Stimulated activated naive CD4-positive, alpha-beta T cell treated with Interleukin-2 at 50 U/mL for 16 hours (primary cell): ENCODE measurements at places on chromosomes 7 and 10.

DNA sequence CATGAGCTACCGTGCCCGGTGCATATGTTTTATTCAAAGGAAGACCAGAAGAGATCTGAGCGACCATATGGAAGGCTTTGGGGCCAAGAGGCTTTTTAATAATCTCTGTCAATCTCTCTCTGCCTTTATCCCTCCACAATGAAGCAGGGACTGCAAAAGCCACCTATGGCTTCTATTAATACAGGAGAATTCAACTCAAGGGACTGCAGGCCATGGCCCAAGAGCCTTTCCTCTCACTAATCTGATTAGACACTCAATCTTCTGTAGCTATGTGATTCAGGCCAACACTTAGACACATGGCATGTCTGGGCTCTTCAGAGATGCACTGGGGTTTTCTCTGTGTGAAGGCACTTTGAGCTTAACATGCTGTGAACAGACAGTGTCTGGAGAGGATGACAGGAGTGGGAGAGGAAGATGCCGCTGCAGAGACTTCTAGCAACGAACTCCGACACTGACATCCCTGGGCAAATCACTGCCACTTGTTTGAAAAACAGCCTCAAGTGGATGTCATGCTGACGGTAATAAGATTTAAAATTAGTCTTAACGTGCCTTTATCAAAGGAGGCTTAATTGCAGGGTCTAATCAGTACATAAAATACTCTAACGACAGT, 114.4 kb upstream of the AOAH start:
- no peak for DNase-seq

- no peak for DNase-seq
Observed at GRCh38 chr7:137462847-137463246, 119.3 kb upstream of the PTN start.

DNA sequence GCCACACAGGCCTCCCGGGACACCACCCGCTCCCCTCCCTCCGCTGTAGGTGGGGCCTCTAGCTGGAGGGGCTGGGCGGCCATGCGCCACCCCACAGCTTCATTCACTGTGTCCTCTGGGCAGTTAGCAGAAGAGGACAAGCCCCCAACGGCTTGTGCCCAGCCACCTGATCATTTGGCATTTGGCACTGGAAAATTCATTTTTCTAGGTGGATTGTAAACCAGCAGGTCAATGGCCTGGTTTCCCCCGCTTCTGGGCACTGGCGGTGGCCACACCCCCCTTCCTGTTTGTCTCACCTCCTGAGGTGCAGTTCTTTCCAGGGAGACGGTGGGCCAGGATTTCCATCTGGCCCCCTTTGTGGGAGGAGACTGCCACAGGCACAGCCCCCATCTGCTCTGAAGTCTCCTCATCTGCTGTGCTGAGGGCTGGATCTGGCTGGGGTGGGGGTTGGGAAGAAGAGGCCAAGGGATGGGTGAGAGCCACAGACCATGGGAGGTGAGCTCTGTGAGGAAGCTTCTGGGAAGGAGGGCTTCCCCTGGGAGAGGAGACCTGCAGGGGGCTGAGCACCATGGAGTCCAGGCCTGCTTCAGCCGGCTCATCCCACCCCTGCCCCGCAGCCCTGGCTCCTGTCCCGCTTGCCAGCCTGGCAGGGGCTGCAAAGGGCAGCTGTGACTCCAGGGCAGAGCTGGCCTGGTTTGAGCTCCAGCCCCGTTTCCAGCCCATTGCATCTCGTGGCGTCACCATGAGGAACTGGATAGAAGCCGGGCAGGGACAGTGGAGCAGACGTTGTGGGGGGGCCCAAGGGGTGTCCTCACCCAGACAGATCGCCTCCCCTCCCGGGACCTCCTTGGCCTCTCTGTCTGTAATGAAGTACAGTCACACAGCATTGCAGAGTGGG, 40.1 kb upstream of the SLC29A3 start:
- DNase-seq, result no peak

- no peak for DNase-seq
Observed at GRCh38 chr10:132881186-132881920, 61.0 kb downstream of the CFAP46 start.

- no peak for DNase-seq
Observed at GRCh38 chr7:140262242-140262903, 85.6 kb upstream of the KDM7A start.

DNA sequence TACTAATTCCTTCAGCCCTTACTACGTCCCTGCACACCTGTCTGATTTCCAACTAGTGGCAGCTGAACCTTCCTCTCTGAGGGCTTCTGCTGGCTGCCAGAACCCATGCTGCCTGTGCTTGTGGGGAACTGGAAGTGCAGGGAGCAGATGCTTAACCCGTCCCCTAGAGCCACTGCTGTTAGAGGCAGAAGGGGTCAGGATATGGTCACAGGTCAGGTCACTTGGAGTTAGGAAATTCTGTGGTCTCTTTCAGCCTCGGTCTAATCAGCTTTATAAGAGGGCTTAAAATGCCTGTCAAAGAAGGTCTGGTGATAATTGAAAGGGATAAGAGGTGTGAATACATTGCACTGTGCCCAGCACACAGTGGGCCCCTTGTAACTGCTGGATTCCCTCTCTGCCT, 82.0 kb downstream of the PLPP4 start:
- DNase-seq, result no peak

DNA sequence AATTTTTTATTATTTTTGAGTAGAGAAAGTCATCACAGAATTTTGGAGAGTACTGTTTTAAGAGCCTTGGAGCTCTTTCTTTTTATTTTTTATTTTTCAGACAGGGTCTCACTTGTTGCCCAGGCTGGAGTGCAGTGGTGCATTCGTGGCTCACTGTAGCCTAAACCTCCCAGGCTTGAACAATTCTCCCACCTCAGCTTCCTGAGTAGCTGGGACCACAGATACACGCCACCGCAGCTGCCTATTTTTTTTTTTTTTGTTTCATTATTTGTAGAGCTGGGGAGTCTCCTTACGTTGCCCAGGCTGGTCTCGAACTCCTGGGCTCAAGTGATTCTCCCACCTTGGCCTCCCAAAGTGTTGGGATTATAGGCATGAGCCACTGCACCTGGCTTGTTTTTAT, 10.6 kb downstream of the CPA4 start:
- no peak for DNase-seq
